Left renal pelvis (tissue), 4 donors: ENCODE measurements at places on chromosomes 5 and 9. TPM values are rescaled to one million over a fixed set of nuclear protein-coding genes. Genes with fewer than 3 reads are reported as not detected.

DNA sequence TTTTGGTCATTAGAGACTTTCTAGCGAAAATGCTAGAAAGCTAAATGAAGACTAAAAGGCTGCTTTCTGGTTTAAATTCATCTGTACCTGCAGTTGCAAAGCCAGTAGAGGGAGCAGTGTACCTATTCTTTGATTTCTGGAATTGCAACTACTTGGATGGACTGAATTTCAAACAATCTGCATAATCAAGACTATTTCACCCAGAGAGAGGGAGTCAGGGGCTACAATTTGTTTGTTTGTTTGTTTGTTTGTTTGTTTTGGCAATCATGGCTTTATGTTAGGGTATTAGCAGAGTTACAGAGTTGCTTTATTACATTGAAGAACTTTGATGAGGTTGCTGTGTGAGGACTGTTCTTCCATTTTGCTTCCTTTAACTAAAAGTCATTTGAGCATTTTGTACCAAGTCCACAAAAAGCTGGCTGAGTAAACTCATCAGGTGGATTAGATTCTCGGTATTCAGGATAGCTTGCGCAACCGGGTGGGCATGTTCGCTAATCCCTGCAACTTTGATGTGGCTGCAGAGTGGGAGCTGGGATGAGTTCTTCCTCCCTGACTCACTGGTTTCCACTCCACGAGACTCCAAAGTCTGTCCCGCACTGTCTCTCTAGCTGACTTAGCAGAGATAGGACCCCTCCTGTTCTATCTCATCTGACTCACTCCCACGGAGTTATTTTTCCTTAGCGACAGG lies 80.0 kb upstream of the TUT7 start:
- no peak for DNase-seq

- no peak for DNase-seq
These were observed 11.9 kb downstream of the BASP1 start for GRCh38 chr5:17229313-17229712.

DNA sequence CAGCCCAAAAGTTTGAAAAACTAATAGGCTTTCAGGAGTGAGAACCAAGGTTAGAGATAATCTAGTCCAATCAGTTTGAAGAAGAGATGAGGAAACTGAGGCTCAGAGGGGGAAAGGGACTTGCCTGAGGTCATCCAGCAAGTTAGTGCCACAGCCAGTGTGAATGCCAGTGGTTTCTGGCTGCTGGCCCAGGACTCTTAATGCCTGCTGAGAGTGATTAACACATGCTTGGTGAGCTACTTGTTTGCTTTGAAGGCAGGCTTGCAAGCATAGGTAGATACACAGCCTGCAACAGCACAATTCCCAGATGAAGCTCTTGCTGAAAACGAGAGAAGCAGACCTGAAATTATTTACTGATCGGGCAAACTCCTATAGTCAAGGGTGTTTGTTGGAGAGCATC lies 591.6 kb upstream of the SGCD start:
- DNase-seq: no peak

- no peak for DNase-seq
These were observed 233.2 kb downstream of the FBXL17 start for GRCh38 chr5:108148715-108149139.

DNA sequence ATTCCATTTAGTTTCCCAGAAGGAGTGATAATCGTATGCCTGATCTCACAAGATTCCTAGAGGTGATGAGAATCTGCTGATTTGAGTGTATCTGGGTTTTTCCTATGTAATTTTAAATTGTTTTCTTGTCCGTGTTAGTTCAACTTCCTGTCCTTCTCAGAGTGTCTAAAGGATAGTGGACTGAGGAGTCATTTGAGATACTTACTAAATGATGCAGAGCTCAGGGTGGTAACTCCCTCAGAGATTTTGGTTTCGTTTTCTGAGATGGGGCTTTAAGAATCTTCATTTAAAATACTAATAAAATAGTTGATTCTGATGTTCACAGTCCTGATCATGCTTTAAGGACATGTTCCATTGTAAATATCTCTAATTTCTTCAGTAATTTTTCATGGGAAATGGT lies 30.3 kb downstream of the MELK start:
- no peak for DNase-seq

GRCh38 chr9:130237763-130238524 lies 27.6 kb upstream of the HMCN2 start:
- DNase-seq: no peak

GRCh38 chr9:82535432-82535998 lies 527.4 kb downstream of the RASEF start:
- no peak for DNase-seq

- no peak for DNase-seq
These were observed 19.0 kb downstream of the CTXN3 start for GRCh38 chr5:127667926-127668325.

DNA sequence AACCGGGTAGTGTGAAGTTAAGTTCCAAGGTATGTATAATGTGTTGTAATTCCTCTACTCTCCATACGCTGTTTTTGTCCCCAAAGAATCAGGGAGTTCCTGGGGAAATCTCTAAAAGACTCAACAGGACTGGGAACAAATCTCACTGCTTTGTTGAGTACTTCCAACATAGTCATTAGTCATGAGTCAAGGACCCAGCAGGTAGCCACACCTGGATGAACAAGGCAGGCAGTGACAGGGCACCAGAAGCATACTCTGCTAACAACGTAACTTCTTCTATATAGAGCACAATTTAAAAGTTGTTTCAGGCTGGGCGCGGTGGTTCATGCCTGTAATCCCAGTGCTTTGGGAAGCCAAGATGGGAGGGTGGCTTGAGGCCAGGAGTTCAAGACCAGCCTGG lies 126.8 kb downstream of the SLC1A3 start:
- no peak for DNase-seq

DNA sequence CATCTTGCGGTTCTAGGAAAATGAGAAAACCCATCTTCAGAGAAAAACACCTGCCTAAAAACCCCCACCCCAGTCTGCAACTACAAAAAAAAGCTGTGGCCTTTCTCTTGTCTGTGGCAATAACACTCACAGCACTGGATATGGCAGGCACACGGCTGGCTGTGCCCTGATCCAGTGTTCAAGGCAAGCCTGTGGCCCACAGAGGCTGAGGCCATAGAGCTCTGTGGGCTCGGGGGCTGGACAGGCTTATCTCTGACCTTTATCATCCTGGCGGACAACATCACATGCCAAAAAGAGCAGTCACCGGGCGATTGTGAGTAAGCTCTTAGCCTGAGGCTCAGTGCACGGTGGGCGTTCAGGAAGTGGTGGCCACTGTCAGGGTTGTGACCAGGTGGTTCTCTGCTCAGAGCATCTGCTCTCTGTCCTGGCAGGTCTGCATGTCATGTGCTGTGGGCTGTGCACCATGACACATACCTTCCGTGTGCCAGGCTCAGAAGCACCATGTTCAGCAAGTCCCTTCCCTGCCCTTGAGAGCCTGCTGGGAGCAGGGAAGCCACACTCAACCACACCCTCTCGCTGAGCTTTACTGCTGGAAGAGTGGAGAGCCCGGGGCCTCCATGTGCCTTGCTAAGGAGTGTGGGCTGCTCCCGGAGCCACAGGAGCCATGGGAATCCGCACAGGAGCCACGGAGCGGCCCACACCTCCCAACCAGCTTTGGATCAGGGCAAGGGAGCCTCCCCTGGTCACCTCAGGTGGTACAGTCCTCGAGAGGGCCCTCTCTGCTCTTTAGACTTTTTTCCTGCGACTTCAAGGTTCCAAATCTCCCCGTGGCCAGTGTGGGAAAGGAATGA lies 34.6 kb upstream of the WDR38 start:
- DNase-seq: no peak

- DNase-seq: no peak
These were observed 139.7 kb upstream of the VCAN start for GRCh38 chr5:83331842-83332241.

DNA sequence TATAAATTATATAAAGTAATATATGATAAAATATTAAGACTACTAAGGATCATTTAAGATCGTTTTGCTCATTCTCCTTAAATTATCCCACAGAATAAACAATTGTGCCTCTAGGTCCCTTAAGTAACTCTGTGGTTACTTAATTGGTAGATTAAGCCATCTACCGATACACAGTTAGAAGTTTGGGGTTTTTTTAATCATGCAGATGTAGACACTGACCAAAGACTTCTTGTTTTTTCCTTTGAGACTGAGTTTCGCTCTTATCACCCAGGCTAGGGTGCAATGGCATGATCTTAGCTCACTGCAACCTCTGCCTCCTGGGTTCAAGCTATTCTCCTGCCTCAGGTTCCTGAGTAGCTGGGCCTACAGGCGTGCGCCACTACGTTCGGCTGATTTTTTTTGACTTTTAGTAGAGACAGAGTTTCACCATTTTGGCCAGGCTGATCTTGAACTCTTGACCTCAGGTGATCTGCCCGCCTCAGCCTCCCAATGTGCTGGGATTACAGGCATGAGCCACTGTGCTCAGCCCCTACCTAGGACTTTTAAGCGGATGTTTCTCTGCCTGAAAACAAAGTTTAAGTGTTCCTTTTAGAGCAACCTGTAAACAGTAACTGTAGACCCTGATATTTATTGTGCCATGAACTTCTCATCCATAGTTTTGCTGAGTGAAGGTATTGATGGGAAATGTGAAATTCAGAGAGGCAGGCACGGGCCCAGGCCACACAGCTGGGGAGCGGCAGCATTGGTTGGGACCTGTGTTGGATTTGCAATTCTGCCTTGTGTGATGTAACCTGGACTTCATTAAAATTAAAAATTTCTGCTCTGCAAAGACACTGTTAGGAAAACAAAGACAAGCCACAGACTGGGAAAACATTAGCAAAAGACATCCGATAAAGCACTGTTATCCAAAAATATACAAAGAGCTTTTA lies 11.6 kb downstream of the CEL start:
- no peak for DNase-seq

DNA sequence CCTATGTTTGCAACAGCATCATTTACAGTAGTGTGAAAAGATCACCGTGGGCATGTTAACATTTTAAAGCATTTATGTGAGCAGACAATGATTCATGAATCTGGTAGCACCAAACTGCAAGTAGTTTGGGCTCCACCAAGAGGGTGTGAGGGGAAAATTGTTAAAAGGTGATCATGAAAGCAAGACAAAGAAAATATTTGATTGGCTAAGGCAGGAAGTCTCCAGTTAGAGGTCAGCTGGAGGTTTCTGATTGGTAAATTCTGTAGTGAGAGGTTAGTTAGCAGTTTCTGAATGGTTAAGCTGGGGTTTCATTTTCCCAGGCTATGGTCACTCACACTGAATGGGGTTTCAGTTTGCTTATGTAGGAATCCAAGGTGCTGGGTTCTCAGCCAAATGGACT lies 13.5 kb upstream of the DRD1 start:
- DNase-seq: no peak

DNA sequence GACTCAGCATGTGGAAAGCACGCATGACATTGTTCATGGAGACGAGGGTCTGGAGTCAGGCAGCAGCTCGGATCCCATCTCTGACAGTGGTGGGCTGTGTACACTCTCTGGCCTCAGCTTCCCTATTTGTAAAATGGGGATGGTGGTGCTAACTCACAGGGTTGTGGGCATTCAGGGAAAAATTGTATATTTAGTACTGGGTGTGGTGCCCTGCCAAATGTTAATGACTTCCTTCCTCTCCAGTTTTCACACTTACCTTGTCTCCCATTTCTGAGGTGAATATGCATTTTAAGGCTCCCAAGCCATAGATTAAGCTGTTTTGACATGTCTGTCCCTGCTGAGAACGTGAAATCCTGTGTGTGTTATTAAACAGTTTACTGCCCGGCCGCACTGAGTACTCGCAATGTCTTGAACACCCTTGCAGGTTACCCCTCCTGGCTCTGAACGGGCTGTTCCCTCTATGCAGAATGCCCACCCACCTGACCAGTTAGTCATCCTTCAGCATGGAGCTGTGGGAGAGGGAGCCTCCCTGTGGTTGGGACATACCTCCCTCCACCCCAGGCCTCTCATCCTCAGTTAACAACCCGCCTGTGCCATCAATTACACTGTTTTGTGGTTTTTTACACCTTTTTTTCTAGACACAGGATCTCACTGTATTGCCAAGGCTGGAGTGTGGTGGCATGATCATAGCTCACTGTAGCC lies 25.8 kb downstream of the TJP2 start:
- DNase-seq: no peak

DNA sequence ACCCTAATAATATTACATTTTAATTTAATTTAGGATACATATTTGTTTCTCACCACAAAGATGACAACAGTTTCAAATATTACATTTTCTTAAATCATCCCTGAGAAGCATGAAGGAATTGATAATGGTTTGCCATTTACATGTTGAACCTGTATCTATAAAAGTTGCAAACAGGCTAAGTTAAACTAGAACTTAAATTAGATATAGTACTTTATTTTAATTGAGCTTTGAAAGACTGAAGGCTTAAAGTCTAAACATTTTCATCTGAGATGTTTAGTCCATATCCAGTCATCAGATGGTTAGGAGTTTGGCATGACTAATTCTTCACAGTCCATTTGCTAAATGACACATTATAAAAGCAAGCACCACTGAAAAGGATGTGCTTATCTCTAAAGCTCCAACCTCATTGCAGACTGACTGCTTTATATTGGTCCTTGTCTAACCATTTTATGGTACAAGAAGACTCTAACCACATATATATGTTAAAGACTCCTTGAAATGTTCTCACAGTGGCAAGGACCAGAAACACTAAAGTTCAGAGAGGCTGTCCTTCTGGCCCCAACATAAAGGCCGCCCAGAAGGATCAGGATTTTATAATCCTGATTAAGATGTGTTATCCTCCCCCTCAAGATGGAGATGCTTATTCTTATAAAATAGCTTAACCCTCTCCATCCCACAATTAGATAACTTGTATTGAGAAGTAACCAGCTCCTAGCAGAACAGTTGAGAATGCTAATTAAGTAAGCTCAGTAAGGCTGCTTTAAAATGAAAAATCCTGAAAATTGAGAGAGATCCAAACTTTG lies 25.8 kb downstream of the WNT8A start:
- no peak for DNase-seq

Gene PAXX
- polyA plus RNA-seq: 27.6 TPM

Gene IFNA13
- not detected for polyA plus RNA-seq

Gene PCDHGA9
- 10.1 TPM for polyA plus RNA-seq

Gene CANX
- polyA plus RNA-seq: 649 TPM

Gene TLX3
- not detected for polyA plus RNA-seq

Gene ARID3C
- 0.17 TPM for polyA plus RNA-seq

Gene PCDHB13
- polyA plus RNA-seq: 8.1 TPM

Gene ADAMTSL1
- polyA plus RNA-seq: 19.8 TPM
